Right ventricle myocardium superior (tissue), 1 donor: ENCODE measurements at places on chromosomes 3 and 15. TPM values are rescaled to one million over a fixed set of nuclear protein-coding genes. Genes with fewer than 3 reads are reported as not detected.

DNA sequence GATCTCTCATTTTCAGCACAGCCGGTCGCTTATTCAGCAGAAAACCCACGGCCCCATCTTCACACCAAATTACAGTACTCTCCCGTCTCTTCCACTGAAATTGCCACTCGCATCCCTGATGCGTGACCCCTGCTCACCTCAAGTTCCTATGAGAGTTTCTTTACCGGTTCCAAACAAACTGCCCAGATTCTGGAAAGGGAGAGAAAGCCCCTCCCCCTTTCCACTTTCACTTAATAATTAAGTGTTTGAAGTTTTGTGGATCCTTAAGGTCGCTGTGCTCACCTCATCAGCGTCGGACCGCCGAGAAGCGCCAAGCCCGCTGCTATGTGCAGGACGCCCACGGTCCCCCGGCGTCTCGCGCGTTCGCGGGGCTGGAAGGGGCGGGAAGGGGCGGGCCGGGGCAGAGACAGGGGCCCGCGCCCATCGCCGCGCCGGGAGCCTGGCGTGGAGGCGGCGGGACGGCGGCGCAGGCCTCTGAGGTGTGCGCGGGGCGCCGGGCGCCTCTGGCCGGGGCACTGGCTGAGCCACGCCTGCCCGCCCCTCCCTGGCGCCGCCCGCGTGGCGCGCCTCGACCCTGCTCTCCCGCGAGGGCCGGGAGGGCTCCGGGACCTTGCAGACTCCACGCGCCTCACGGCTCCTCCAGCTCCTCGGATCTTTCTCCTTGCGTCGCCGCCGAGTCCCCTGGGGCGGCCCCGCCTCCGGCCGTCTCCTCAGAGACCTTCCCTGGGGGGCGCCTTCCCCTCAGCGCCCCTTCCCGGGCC, at the start of gene GPR156:
Gene GPR156 (minus strand): TSS at position 476 of the 761 bp plus-strand sequence. CDS start 41,124 bp downstream, outside the sequence.
- no peak for DNase-seq

NEK10 gene
- 11.7 TPM for total RNA-seq

AQR gene
- total RNA-seq: 8.3 TPM

ALDH1L1 gene
- 21.5 TPM for total RNA-seq

DNA sequence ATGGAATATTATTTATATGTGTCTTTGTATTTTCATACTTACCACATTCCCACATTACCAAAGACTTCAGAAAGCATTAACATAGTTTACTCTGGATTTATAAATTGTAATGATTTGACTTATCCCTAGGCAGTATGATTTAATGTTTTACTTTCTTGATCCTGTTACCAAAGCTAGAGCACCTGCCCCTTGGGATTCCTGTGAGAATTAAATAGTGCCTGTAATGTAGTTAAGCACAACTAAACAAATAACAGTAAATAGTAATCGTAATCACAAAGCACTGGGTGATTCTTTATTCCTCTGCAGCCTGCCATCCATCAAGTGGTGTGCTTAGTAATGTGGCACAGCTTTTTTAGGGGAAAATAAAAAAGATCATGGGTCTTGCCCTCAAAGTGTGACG, 39.1 kb downstream of the ATP2C1 start:
- DNase-seq: no peak

GRCh38 chr3:87503900-87504498, 227.6 kb upstream of the POU1F1 start:
- no peak for DNase-seq

GRCh38 chr3:182673336-182673735, 120.0 kb upstream of the ATP11B start:
- DNase-seq: no peak

- no peak for DNase-seq
Measured at GRCh38 chr3:64088408-64089205, 65.3 kb upstream of the PSMD6 start.

PLCD1 gene
- total RNA-seq: 8.5 TPM

CEP152 gene
- total RNA-seq: 1.3 TPM

GRCh38 chr3:147616998-147617619, 207.9 kb downstream of the ZIC1 start:
- DNase-seq: no peak

GOLGA8H gene
- not detected for total RNA-seq

- DNase-seq: no peak
Measured at GRCh38 chr15:95608371-95608770, 722.1 kb upstream of the NR2F2 start.

- DNase-seq: no peak
Measured at GRCh38 chr3:178498871-178499270, 37.4 kb upstream of the KCNMB2 start.

DNA sequence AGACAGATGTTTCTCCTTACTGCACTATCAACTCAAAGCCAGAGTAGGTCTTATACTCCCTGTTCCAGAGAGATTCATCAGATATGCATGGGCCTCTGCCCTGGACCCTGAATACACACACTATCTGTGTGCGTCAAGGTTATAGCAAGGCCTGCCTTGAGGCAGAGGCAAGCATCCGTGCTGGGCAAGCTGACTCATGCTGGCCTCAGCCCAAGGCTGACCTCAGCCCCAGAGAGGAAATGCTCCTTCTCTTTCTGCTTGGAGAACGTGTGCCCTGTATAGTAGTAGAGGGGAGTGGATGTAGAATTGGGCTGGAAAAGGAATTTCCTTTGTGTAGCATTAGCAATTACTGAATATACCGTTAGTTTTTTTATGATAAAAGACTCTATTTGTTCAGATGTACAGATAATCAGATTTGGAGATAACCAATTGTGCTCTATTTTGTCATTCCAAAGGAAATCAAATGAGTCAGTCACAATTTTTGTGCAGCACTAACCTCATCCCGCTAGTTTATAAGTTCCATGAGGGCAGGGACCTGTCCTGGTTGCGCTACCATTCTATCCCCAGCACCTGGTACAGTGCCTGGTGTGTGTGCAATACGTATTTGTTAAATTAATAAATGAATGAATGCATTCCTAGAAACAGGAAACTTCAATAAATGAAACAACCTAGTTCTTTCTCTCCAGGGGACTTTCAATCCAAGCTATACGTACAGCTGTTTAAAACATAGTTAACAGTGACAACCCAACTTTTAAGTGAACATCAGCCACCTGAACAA, 13.3 kb upstream of the PAQR9 start:
- peak; percentile 93 for DNase-seq

DNA sequence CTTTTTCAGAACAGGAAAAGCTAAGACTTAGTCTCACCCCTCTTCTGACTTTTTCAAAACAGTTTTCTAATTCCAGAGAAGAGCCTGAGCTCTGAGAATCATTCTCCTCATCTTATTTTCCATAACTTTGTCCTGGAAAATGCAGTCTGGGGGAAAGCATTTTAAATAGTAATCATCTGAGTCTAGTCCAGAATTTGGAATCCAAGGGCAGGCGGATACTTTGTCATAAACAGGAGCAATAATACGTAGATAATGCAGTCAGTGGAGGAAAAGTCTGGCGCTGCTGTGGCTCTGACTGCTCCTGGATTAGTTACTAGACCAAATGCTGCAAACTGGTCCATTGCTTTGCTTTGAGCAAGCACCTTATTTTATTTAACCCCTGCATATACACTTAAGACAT, 285.0 kb downstream of the THSD4 start:
- DNase-seq: no peak

DNA sequence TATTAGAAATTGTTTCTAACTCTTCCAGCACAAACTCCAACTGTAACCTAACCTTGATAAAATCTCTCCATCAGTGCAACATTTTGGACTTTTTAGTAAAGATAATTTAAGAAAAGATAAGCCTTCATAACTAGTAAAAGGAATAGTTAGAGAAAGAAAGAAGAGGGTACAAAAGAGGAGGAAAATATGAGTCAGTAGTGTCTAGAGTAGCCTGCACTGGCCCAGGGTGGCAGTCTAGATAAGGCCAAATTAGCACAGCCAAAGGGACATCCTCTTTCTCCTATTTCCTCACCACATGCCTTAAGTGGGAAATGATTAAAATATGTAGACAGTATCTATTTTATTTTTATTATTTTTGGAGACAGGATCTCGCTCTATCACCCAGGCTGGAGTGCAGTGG, 3.7 kb downstream of the PROS1 start:
- no peak for DNase-seq

SCAMP5 gene
- 1.2 TPM for total RNA-seq

- peak; percentile 52 for DNase-seq
Measured at GRCh38 chr15:86570738-86571137, 491.1 kb downstream of the AGBL1 start.

DNA sequence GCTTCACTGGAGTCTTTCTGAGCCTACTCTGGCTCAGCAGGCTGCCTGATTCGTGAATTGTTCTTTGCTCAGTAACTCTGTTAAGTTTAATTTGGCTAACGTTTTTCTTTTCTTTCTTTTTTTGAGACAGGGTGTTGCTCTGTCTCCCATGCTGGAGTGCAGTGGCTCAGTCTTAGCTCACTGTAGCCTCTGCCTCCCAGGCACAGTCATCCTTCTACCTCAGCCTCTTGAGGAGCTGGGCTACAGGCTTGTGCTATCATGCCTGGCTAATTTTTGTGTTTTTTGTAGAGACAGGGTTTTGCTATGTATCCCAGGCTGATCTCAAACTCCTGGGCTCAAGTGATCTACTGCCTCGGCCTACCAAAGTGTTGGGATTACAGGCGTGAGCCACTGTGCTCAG, 165.0 kb downstream of the PEX5L start:
- no peak for DNase-seq

DNA sequence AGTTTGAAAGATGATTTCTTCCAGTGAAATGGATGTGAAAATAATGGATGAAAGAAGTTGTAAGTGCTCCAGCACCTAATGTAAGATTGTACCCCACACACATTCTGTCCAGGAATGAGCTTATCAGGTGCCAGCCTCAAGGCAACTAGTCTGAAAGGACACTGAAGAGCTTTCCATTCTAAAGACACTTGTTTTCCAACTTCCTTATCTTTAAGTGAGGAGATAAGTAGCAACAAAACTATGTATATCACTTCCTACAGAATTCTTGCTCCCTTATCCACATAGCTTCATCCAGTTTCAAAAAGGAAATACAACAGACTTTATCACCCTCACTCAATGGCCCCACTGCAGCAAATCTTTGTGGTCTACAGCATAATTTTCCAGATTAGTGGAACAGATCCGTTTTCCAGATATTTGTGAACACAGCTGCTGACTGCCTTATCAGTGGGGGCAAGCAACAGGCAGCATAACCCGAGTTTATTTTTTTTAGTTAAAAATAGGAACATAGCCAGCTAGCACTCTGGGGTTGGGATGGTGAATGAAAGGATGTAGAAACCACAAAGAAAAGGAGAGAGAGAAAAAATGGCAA, 60.6 kb downstream of the CD200R1L start:
- no peak for DNase-seq

HTR3E gene
- total RNA-seq: not detected

CPLX3 gene
- total RNA-seq: 3.6 TPM

GRCh38 chr15:51737522-51738305, at the start of gene LYSMD2:
Gene LYSMD2, minus strand, starts transcription at chr15:51737655. Its CDS starts 33 bp downstream, at chr15:51737622.
- peak; percentile 92 for DNase-seq

DNA sequence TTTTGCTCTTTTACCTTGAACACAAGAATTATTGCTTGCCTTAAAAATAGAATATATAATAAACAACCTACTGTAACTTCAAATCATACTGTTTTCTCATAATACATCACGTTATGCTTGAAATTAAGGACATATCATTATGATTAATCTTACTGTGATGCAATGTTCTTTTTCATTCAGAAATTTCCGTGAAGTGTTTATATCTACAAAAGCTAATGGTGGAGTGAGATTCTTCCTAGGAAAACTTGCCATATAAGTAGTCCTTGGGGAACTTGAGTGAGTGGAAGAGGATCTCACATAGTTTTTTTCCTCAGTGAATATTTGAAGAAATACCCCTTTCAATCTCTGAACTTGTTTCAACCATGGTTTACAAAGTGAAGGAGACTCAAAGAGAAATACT, 498.7 kb upstream of the CBLB start:
- DNase-seq: no peak

GRCh38 chr3:49554633-49555265, 472 bp downstream of the BSN start:
- peak; percentile 73 for DNase-seq

GRCh38 chr15:20357481-20358065, 184.0 kb downstream of the GOLGA6L6 start:
- peak; percentile 51 for DNase-seq

GRCh38 chr3:150786791-150787190, 23.8 kb upstream of the SIAH2 start:
- DNase-seq: no peak

- DNase-seq: no peak
Measured at GRCh38 chr3:71384388-71384787, 199.1 kb downstream of the FOXP1 start.

ATP10A gene
- 0.75 TPM for total RNA-seq

P2RY1 gene
- 9.5 TPM for total RNA-seq

- DNase-seq: no peak
Measured at GRCh38 chr3:105448338-105448982, 81.8 kb downstream of the ALCAM start.

GRCh38 chr15:68595260-68595564, 16.4 kb downstream of the CORO2B start:
- DNase-seq: no peak

DNA sequence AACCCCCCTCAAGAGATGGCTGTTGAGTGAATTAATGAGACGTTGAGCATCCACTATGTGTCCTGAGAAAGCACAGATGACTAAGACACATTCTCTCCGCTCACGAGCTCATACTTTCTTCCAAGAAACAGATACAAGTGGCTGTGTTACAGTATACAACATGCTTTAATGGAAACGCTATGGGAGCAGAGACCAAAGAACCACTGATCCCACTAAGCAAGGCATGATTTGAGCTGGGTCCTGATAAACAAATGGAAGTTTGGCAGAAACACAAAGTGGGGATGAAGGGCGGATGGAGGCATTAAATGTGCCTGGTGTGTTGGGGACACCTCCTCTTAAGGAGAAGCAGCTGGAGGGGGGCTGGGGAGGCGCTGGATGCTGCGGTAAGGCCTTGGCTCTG, 129.4 kb downstream of the UACA start:
- no peak for DNase-seq

LYZL4 gene
- not detected for total RNA-seq

DNA sequence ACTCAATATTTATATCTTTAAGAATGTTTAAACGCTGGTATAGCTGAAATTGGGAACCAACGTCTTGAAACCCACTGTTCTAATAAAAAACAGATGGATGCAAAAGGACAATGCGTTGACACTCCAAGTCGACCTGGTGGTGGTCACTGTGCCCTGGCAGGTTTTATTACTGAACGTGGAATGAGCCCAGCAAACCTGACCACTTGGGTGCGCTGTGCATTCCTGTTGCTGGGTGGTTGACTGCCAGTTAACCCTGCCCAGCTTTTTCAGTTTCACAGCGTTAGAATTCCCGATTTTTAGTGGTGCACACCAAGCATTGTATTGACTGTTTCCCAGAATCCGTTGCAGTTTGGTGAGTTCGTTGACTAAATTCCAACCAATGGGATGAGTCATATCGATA, 384.4 kb downstream of the OCA2 start:
- DNase-seq: no peak
